ENCODE measurements at places on chromosomes 5 and 9. TPM values are rescaled to one million over a fixed set of nuclear protein-coding genes. Genes with fewer than 3 reads are reported as not detected.

The ADAMTS13 gene
- total RNA-seq, result 1.1 TPM

GRCh38 chr5:35922468-35922867 is 16.0 kb downstream of the CAPSL start:
- H3K36me3 ChIP-seq, result no peaks in the 10 kb centered on the region
- no peak for DNase-seq
- H3K4me1 ChIP-seq, result peaks cover 22% of the 10 kb centered on the region
- no peaks in the 10 kb centered on the region for H3K27me3 ChIP-seq
- no peak overlapping the region for H3K4me3 ChIP-seq

DNA sequence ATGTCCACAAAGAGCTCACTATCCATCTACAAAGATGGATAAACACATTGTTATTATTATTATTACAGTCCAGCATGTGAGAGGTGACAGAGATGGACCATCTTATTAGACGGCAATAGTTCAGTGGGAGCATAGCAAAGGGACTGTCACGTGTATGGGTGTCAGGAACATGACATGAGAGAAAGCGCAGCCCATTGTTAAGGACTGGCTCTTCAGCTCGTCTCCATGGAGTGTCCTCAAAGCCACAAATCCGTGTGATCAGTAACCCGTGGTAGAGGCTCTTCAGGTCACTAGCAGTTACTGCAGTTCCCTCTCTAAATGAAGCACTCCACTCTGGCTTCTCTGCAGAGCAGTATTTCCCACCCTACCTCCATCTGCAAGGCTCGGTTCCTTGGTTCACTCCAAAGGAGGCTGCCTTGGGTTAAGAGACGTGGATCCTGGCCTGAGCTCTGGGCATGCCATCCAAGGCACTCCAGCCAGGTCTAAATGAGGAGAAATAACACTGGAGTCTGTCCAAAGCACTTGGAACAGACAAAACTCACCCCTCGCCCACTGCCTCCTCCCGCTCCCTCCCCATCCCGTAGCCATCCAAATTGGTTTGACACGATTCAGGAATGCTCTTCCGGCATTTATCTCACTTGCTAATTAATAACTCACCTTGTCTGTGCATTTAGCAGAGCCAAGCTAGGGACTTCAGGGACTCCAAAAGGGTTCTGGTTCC is 122.3 kb upstream of the WWC1 start:
- H3K4me3 ChIP-seq, result no peak overlapping the region
- no peak overlapping the region for H3K27ac ChIP-seq
- no peak for DNase-seq
- no peaks in the 10 kb centered on the region for H3K27me3 ChIP-seq
- H3K36me3 ChIP-seq, result no peaks in the 10 kb centered on the region

- peaks cover 5% of the 10 kb centered on the region for H3K27me3 ChIP-seq
- H3K4me3 ChIP-seq, result no peak overlapping the region
Observed at GRCh38 chr9:130426883-130427282, 17.9 kb upstream of the ASS1 start.

- no peaks in the 10 kb centered on the region for H3K4me1 ChIP-seq
- H3K27ac ChIP-seq, result no peak overlapping the region
- DNase-seq, result no peak
- no peak overlapping the region for H3K4me3 ChIP-seq
Observed at GRCh38 chr9:95756986-95757385, 118.5 kb upstream of the ERCC6L2 start.

DNA sequence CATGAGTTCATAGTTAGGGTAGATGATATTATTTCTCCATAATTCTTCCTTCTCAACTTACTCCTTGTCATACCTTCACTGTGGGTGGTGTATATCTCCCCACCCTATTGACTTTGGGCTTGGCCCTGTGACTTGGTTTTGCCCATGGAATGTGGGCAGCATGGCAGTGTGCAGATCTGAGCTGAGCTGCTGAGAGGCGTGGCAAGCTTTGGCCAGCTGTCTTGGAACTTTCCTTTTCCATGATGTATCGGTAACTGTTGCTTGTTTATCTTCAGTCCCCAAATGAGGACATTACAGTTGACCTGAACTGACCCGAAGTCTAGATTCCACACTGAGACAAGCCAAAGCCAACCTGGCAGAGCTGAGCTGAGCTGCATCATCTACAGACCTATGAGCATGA is 70.4 kb downstream of the RALGPS1 start:
- H3K36me3 ChIP-seq, result no peaks in the 10 kb centered on the region
- H3K4me1 ChIP-seq, result peaks cover 72% of the 10 kb centered on the region
- no peak overlapping the region for H3K4me3 ChIP-seq
- no peak for DNase-seq
- peaks cover 9% of the 10 kb centered on the region for H3K27me3 ChIP-seq
- no peak overlapping the region for H3K27ac ChIP-seq

- no peaks in the 10 kb centered on the region for H3K27me3 ChIP-seq
- no peak for DNase-seq
- H3K36me3 ChIP-seq, result no peaks in the 10 kb centered on the region
- no peak overlapping the region for H3K27ac ChIP-seq
- H3K4me1 ChIP-seq, result no peaks in the 10 kb centered on the region
Observed at GRCh38 chr5:112787261-112787660, 49.6 kb downstream of the APC start.

- no peaks in the 10 kb centered on the region for H3K4me1 ChIP-seq
- no peaks in the 10 kb centered on the region for H3K27me3 ChIP-seq
- no peak for DNase-seq
- H3K36me3 ChIP-seq, result no peaks in the 10 kb centered on the region
- no peak overlapping the region for H3K4me3 ChIP-seq
Observed at GRCh38 chr9:133633681-133634080, 2.5 kb upstream of the DBH start.

GRCh38 chr5:97838214-97838613 is 655.2 kb upstream of the RIOK2 start:
- DNase-seq, result no peak
- no peak overlapping the region for H3K27ac ChIP-seq
- no peaks in the 10 kb centered on the region for H3K36me3 ChIP-seq

DNA sequence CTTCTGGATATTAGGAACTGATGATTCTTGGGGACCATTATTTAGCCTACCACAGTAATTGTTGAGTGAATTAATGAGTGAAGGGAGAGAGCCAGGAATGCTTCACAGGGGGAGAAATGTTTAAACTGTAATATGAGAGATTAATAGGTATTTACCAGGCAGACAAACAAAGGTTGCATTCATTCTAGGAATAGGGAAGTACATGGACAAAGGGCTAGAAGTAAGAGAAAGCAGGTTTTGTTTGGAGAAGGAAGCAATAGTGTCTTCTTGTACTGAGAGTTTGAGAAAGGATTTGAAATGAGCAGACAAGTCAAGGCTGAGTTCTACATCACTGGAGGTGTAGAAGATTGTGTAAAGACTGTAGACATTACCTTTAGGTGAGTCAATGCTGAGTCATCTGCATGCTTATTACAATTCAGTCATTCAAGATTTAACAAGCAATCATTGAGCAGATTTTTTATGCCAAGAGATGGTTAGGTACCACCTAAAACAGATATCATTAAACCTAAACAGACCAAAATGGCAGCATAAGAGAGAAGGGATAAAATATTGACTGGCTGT is 8.0 kb downstream of the TAF1L start:
- H3K36me3 ChIP-seq, result no peaks in the 10 kb centered on the region
- no peaks in the 10 kb centered on the region for H3K27me3 ChIP-seq
- H3K4me3 ChIP-seq, result no peak overlapping the region
- H3K4me1 ChIP-seq, result no peaks in the 10 kb centered on the region
- no peak for DNase-seq
- H3K27ac ChIP-seq, result no peak overlapping the region

DNA sequence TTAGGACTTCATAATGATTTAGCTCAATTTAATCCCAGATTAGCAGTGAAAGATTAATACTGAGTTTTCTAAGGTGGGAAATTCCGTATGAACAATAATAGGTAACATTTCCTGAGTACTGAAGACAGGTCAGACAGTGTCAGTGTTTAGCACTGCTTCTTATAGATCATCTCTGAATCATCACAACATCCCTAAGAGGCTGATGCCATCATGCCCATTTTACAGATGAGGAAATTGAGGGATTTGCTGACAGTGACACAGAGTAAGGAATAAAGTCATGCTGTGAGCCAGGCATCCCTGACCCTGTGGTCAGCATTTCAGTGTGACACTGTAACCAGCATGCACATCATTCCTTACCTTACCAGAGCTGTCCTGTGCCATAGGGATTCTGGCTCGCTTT is 44.5 kb downstream of the DAPK1 start:
- no peak overlapping the region for H3K4me3 ChIP-seq
- H3K4me1 ChIP-seq, result no peaks in the 10 kb centered on the region
- no peak for DNase-seq
- no peak overlapping the region for H3K27ac ChIP-seq

Measured in CD8-positive, alpha-beta memory T cell (primary cell).